ENCODE measurements at places on chromosomes 13 and 19.

DNA sequence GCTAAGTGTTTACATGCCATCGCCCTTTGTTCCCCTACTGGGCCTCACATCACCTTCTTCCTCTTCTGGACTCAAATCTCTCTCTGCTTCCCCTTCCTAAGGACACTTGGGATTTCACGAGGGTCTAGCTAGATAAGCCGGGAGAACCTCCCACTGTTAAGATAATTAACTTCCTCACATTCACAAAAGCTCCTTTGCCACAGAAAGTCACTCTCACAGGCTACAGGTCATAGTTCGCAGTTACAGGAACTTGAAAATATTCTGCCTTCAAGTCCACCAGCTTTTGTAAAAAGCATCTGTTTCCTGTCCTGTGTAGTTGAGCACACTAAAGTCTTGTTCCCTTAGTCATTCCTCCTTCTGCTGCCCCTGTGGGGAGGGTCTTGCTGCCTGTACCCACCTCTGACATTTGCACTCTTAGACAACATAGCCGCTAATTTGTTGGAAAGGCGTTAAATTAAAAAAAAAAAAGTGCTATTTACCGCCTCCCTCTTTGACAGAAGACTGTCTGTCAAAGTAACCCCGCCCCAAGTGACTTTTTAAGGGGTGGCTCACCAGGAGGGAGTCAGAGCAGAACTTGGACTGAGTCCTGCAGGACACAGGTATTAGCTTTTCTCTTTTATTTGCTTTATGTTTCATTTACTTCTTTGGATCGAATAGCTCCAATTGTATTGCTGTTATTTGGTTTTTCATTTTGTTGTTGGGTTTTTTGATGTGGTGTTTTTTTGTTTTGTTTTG, 26.8 kb upstream of the CEACAM21 start:
- peak; percentile 99 for DNase-seq

GRCh38 chr13:91375116-91375729, 23.2 kb upstream of the GPC5 start:
- DNase-seq = peak; percentile 81

DNA sequence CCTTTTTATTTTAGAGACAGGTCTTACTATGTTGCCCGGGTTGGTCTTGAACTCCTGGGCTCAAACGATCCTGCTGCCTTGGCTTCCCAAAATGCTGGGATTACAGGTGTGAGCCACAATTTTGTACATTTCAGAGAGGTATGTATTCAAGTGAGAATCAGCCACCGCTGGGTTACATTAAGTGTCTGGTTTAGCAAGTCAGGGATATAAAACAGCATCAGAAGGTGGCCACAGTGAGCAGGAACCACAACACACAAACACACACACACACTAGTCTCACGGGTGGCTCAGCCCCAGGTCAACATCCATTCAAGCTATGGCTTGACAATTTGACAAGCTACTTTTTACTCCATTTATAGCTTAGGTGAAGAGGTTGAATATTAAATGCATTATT, 20.2 kb downstream of the KLK5 start:
- no peak for DNase-seq

GRCh38 chr19:2887391-2887914, 13.3 kb upstream of the ZNF57 start:
- DNase-seq = peak; percentile 72

DNA sequence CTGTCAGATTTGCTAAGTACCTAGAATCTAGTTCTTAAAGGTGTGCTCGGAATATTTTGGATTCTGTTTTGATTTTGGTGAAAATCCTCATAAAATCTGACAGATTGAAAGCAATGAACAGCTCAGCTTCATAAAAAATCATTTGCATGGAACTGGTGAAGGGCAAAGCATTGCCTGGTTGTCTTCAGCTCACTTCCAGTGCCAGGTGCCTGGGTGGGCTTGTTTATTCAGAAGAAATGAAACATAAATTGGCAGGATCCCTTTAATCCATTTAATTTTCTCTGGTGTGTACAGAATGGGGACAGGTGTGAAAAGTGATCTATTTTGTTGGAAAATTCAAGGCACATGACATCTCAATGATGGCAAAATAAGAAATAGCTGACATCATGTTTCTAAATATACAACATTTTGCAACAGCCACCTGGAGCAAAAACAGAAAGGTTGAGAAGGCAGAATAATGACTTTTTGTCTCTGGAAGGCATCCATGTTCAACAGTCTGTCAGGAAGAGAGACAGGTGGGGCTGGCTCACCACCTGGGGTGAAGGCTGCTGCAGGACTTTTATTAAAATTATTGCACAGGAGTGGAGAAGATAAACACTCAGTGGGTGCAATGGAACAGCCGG, 52.2 kb downstream of the RFC3 start:
- DNase-seq = no peak

GRCh38 chr19:39299404-39299803, 3.2 kb downstream of the IFNL1 start:
- DNase-seq = no peak

- DNase-seq = no peak
Measured at GRCh38 chr13:21537105-21537504, 66.9 kb downstream of the MICU2 start.

DNA sequence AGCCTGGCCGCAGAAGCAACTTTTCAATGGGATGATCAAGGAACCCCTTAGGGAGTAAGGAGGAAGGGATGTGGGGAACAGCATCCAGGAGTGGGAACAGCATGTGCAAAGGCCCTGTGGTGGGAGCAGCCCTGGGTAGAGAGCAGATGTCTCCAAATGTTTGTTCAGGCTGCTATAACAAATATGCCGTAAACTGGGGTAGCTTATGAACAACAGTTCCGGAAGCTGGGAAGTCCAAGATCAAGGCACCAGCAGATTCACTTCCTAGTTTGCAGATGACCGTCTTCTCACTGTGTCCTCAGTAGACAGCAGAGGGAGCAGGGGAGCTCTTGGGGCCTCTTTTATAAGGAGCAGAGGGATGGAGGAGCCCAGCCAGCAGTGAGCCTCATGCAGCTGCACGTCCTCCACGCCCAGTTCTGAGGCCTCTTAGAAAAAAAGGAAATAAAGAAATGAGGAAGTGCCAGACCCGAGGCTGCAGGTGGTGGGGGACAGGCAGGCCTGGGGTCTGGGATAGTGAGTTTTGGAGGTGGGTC, 4.2 kb upstream of the LRRC25 start:
- peak; percentile 93 for DNase-seq

DNA sequence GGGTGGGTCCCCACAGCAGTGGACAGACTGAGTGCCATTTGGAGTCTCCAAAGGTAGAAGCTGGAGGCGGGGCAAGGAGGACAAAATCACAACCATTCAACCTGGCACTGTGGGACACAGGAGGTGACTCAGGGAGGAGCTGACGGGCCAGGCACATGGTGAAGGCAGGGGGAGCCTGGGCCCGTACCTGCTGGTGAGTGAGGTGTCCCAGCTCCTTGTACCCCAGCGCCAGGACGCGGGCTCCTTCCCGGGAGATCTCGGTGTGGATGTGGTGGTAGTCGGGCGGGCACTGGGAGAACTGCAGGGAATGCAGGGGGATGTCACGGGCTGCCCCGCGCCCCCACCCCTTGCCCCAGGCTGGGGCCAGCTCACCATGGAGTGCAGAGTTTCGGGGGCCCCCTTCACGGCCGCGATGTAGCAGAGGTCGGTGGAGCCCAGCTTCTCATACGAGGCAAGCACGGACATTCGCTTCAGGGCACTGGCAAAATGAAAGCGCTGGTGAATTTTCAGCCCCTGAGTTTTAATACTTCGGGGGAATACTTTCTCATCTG, 9.8 kb downstream of the ATP13A1 start:
- no peak for DNase-seq

GRCh38 chr13:49221590-49221965, 1.4 kb downstream of the MLNR start:
- no peak for DNase-seq

- no peak for DNase-seq
Measured at GRCh38 chr13:23140492-23140891, 40.3 kb upstream of the SGCG start.

DNA sequence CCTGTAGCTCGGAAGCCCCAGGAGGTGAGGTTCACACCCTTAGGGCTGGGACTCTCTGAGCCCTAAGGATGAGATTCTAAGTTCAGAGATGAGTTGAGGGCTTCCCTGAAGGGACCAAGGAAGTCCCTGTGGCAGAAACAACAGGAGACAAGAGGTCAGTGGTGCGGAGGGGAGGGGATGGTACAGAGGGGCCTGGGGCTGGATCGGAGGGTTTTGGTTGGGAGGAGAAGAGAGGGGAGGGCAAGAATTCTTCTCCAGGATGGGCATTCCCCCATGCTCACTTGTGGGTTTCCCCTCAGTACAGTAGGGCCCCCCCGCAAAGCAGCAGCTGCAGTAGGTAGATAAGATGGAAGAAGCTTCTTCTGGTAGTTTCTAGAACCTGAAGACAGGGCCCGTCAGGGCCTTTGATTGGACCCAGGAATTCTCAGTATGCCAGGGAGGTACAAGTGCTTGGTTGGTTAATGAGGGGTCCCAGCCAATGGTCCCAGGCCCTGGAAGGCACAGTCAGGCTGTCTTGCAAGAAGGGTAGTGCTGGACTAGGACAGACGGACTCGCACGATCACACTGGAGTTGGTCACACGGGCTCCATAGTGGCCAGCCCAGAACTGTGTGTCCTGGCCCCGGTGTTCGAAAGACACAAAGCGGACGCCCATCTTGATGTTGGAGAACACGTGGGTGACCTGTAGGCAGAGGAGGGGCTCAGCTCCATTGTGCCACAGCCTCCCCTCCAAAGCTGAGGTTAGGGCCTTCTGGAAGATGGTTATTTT, 7.3 kb downstream of the FBXO27 start:
- no peak for DNase-seq

DNA sequence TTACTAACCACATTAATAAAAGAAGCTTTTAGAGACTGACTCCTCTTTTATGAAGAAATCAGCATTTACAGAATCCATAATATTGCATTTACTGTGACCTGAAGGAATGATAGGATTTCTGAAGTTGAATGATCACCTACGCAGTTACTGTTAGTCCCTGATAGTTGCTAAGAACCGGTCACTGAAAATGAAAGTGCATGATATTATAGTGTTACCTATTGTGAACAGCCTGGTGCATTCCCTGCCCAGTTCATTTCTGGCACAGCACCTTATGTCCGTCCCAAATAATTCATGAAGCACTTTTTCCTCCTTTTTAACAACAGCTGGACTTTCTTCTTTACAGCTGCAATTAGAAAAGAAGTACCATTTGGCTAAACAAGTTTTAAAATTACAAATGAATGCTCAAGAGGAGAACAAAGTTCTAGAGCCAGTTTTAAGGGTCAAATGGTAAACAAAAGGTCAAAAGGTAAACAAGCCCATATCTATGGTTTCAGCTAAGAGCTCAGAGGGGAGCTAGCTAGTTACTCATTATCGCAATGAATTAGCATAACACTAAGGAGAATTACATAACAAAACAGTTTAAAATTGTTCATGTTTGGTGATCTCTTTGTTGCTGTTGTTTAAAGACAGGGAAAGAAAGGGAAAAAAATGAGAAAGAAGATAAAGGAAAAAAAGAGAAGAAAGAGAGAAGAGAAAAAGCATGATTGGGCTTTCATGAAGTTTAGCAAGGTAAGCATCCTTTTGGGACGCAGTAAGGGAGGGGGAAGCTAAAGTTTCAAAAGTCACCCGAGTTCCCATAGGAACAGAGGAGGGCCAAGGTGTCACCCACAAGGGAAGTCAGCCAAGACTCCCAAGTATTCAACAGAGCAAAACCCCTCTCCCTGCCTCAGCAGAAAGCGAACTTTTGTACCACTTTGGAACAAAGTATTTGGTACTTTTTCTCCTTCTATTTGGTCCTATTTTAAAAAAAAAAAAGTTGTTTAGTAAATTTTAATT, 50.2 kb downstream of the FLT3 start:
- no peak for DNase-seq

GRCh38 chr13:48110931-48111721, 16.2 kb upstream of the MED4 start:
- DNase-seq = no peak

DNA sequence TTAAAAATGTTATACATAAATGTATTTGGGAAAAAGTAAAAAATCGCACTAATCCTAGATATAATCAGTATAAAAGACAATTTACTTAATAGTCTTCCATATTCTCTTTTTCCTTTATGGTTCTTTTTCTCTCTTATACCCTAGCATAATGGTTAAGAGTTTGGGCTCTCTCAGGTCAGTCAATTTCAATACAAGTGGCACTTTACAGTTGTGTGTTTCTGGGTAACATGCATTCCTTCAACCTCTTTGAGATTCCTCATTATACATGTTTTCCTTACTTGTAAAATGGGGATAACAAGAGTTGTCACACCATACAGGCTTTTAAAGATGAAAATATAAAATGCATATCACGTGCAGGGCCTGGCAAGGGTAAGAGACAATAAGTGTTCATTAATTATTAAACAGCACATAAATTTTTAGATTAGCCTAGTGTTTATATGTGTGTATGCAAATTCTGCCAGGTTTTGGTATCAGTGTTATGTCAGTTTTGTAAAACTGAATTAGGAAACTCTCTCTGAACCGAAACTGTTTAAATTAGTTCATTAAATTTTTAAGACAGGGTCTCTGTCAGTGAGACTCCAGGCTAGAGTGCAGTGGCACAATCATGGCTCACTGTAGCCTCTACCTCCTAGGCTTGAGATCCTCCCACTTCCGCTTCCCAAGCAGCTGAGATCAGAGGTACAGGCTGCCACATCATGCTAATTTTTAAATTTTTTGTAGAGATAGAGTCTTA, 49.8 kb downstream of the ELF1 start:
- DNase-seq = no peak

DNA sequence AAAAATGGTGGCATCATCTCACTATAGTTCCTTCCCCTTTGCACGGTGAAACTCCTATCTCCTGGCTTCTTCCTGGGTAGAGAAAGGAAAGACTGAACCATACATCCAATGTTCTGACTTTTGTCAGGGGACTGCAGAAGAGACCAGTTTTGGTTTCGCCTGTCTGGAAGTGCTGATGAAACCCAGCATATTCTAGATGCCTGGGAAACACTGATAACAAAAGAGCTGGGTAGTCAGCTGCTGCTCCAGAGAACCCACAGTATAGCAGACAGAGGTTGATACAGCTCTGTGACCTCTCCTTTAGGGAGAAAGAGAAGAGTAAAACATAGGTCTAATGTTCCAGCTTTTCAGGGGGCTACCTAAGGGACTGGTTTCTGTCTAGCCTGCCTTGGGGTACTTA, 695.3 kb downstream of the DIAPH3 start:
- DNase-seq = no peak

DNA sequence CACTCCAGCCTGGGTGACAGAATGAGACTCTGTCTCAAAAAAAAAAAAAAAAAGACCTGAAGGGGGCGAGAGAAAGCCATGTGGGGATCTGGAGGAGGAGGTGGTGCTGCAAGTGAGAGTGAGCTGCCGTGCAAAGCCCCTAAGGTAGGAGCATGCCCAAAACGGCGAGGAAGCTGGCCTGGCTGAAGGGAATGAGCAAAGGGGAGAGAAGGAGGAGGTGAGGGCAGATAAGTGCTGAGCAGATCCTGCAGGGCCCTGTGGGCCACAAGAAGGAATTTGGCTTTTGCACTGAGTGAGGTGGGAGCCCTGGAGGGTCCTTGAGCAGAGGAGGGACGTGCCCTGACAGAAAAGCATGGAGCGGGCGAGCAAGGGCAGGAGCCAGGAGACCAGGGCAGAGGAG, 19.4 kb upstream of the ADGRE5 start:
- DNase-seq = peak; percentile 74

DNA sequence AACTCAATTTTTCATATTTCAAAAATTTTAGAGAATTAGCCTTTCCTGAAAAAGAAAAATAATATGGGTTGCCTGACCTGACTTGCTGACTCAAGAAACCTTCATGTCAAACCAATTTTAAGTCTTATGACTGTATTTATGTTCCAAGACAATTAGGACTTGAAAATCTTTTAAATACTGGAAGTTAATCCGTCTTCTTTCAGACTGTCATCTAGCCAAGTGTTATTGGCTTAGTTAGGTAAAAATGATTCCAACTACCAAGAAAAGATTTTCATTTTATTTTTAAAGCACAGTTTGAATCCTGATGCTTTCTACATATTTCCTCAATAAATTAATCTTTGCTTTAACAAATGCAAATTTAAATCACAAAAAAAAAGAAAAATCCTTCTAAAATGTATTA, 337.6 kb downstream of the SLITRK6 start:
- no peak for DNase-seq

Measured in common myeloid progenitor, CD34-positive (primary cell).